H4 (cell line): ENCODE measurements at places on chromosomes 6 and 20.
A peak's percentile ranks its signal among the peaks of the same experiment; 100 is the strongest.

DNA sequence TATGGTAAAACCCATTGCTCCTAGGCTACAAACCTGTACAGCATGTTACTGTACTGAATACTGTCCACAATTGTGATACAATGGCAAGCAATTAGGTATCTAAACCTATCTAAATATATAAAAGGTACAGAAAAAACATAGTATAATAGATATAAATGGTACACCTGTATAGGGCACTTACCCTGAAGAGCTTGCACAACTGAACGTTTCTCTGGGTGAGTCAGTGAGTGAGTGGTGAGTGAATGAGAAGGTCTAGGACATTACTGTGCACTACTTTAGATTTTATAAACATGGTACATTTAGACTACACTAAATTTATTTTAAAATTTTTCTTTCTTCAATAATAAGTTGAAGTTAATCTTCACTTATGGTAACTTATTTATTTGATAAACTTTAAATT is 119.9 kb upstream of the CEP85L start:
- no peak for DNase-seq

- DNase-seq = no peak
Observed at GRCh38 chr6:118735320-118735719, 83.9 kb upstream of the CEP85L start.

DNA sequence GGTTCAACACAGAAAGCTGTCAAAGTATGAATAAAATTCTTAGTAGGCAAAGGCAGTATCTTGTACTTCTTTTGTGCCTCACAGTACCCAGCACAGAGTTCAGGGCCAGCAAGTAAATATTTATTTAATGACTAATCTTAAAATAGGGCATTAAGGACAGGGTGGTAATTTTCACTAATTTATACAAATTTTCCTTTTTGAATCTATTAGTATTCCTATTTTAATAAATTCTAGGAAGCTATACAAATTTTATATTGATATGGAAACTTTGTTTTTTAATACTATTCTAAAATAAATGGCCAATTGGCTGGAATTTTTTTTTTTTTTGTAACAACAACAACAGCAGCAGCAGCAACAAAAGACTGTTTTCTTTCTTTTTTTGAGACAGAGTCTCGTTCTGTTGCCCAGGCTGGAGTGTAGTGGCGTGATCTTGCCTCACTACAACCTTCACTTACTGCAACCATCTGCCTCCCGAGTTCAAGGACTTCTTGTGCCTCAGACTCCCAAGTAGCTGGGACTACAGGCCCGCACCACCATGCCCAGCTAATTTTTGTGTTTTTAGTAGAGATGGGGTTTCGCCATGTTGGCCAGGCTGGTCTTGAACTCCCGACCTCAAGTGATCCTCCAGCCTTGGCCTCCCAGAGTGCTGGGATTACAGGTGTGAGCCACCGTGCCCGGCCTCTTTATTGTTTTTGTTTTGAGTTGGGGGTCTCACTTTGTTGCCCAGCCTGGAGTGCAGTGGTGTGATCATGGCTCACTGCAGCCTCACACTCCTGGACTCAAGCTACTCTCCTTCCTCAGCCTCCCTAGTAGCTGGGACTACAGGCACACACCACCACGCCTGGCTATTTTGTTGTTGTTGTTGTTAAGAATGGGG is 85.2 kb downstream of the FKBP5 start:
- DNase-seq = no peak

- DNase-seq = no peak
Observed at GRCh38 chr6:100987556-100987955, 106.4 kb upstream of the ASCC3 start.

- DNase-seq = no peak
Observed at GRCh38 chr20:8658103-8658502, 410.8 kb upstream of the PLCB4 start.

DNA sequence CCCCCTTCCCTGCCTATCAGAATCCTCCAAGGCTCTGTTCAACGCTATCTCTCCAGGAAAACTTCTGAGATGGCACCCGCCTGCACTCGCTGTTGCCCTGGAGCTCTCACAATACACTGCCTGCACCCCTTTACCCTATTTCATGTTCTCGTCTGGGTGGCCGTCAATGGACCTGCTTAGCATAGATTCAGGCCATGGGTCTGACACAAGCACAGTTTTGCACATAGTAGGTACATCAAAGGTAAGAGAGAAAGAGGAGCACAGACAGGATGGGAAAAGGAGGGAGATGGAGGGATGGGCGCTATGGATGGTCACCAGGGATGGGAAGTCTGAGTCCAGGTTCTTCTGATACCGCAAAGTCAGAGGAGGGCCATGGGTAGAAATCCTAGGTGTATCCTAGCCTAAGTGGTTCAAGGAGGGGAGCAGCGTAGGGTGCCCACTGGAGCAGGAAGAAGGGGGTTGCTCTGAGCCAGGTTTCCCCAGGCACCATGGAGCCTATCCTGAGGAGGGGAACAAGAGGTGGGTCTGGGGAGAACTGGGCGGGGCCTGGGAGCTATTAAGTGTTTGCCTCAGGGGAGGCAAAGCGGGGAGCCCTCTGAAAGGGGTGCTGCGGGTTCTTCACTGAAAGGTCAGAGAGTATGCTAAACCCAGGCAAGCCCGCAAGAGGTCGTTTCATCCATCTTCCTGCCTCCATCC is 89.3 kb downstream of the MRPL14 start:
- no peak for DNase-seq

- DNase-seq = no peak
Observed at GRCh38 chr6:11324453-11325015, 92.1 kb upstream of the NEDD9 start.

DNA sequence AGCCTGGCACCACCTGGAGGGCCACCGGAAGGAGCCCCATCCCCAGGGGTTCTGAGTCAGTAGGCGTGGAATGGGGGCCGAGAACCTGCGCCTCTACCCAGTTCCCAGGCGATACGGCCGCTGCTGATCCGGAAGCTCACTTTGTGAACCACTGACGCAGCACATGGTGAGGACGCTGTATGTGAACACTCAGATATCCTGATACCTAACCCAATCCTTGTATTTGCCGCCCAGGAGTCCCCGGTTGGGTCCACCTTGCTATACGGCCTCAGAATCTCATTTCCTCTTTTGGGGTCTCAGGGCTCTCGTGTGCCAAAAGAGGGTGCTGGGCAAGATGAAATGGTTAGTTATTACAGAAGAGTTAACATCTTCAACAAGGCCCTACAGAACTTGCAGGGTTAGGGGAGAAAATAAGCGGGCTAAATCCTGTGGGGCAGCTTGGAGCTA is 604 bp upstream of the RAB5IF start:
- no peak for DNase-seq

- no peak for DNase-seq
Observed at GRCh38 chr6:166563805-166564204, 22.7 kb downstream of the RAMACL start.

DNA sequence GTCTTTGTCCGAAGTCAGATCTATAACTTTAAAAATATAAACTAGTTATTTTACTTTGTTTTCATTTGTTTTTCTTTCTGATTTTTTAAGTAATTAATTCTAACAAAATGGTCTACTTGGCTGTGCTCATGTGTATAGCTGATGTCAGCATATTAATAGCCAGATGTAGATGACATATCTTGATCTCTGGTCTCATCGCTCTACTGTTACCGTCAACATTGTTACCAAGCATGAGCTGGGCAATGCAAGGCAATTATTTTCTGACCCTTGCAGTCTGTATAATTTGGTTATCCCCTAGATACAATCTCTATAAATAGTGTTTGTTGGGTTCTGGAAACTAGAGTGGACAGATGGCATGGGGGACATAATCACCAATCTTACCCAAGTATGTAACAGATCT is 151.6 kb upstream of the PTPRK start:
- DNase-seq = no peak

DNA sequence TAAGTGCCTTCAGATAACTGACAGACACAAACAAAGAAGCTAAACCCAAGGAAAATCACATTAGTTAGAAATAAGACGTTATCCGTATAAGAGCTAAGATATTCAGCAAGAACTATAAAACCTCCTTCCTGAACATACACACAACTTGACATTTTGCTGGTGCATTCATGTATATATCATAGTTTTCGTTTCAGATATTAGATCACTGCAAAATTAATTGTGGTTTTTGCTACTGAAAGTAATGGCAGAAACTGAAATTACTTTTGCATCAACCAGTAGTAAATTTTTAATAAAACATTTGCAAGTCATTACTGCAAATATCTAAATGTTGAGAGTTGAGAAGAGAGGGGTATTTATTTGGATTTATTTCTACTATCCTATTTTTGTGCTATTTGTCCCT is 26.1 kb upstream of the KCNQ5 start:
- DNase-seq = no peak

DNA sequence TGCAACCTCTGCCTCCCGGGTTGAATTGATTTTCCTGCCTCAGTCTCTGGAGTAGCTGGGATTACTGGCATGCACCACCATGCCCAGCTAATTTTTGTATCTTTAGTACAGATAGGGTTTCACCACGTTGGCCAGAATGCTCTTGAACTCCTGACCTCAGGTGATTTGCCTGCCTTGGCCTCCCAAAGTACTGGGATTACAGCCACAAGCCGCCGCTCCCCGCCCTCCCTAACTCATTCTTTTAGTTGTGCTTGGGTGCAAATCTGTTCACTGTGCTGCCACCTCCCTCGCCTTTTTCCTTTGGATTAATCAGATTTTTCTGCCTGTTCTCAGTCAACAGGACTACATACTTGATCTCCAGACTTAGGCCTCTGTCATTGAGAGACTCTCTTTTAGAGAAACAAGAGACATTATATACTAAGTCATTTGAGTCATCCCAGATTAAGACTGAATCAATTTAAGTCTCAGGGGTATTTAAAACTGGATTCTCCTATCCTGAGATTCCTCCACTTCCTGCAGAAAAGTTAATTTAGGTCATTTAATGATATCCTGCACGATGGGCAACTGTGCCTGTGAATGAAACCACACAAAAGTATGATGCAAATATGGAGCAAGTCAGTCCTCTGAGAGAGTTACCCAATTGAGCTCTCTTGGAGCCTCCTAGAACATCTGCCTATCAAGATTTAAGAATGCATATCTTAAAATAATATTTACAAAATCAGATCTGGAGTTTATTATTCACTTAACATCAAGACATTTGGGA is 136.1 kb upstream of the THEMIS start:
- no peak for DNase-seq

DNA sequence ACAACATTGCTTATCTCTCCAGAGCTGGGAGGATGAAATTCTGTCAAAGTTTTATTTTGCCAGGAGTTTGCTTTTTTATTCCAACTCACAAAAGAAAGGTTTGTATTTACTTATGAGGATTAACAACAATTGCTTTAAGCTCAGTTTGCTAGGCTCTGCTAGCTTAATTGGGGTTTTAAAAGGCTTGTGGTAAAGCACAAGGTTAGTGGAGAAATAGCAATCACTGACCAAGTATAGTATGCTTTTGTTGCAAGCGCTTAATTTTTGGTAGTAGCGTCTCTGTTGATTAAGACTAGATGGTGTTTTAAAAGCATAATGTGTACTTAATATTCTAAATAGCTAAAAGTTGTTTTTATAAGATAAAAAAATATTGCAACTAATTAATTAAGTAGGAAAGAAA is 45.7 kb downstream of the TINAG start:
- DNase-seq = no peak

GRCh38 chr20:50762435-50763220 is 31.2 kb downstream of the PARD6B start:
- DNase-seq = peak; percentile 71

DNA sequence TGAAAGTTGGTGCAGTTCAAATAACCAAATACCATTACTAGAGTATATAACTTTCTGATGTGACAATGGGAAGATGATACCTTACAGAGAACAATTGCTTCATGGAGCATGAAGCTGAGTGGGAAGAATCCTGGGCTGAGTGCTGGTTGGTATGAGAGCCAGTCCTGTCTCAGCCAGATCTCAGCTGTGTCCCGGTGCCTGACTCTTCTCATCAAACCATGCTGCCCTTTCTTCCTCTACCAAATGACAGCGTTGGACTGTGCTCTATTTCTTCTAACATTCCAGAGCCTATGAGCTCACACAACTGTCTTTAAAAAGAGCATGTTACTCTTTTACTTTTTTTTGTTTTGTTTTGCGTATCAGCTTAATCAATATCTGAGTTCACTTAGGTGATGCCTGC is 27.5 kb upstream of the PBOV1 start:
- no peak for DNase-seq

- no peak for DNase-seq
Observed at GRCh38 chr6:128290221-128290620, 230.2 kb downstream of the PTPRK start.

DNA sequence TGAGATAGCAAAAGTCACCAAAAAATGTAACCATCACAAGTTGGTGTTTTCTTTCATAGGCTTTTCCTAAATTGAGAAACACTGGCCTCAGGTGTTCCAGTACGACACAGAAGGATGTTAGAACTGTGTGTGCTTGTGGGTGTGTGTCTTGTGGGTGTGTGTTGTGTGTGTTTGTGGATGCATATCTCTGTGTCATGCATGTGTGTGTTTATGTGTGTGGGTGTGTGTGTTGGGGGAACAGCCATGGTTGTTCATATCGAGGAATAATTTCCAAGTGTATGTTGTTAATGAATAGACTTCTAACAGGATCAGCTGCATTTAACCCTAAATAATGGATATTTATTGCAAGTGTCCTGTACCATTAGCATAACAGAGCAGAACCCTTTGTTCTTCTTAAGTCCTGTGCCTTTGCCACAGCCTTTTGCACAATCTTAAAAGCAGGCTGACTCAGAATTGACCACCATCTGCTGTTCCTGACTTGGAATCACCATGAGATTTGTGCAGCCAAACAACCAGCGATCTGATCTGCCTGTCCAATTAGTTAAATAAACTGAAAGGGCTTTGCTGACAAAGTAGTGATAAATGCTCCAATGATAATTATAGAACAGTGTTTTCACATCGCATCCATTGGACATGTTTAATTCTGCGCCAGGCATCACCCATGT is 7.6 kb downstream of the CD93 start:
- DNase-seq = no peak

- no peak for DNase-seq
Observed at GRCh38 chr6:11493974-11494373, 43.6 kb upstream of the TMEM170B start.

- DNase-seq = no peak
Observed at GRCh38 chr6:74073999-74074398, 378.0 kb downstream of the CD109 start.

GRCh38 chr6:105994591-105995390 is 91.3 kb upstream of the PRDM1 start:
- DNase-seq = peak; percentile 36
